ENCODE measurements at places on chromosomes 7 and 10.

GRCh38 chr10:96556003-96556402, 30.8 kb downstream of the TM9SF3 start:
- DNase-seq, result no peak

DNA sequence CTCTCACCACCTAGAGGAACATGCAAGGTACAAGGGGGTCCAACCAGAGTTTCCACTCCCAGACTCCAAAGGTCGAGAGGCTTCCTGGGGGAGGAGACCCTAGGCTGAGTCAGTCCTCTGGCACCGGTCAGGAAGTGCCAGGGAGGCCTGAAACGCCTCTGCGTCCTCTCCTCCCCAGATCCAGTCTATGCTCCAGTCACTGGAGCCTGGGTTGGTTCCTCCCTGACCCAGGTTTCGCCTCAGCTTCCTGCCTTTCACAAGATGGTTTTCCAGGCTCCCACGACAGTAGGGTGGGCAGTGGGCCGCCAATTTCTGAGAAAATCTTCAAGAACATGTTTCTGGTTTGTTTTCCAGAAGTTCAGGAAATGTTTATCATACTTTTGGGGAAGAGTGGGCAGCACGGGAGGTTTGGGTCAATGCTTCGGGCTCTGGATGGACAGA, 30.0 kb downstream of the DUSP5 start:
- DNase-seq, result no peak

DNA sequence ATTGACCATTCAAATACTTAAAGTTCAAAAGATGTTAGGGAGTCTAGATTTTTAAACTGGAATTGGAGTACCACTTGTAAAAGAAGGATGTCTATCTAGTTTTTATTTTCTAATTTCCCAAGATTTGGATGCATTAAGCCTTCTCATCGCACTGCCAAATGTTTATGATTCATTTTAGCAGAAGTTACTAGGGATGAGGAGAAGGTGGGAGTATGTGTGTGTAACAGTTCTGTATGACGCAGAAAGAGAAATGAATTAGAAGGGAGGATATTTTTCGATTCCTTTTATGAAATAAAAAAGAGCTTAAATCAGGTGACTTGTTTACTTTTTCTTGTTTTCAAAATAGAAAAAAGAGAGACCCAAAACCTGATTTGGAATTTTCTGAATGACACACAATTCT, 6.8 kb upstream of the SLK start:
- no peak for DNase-seq

DNA sequence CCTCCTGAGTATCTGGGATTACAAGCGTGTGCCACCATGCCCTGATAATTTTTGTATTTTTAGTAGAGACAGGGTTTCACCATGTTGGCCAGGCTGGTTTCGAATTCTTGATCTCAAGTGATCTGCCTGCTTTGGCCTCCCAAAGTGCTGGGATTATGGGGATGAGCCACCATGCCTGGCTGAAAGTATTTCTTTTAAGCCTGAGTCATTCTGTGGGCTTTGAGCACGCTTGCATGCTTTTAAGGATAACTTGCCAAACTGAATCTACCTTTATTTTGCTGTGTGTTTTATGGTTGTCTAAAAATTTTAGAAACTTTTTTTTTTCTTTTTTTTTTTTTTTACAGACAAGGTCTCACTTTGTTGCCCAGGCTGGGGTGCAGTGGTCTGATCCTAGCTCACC, 33.2 kb downstream of the CNNM2 start:
- DNase-seq, result no peak

DNA sequence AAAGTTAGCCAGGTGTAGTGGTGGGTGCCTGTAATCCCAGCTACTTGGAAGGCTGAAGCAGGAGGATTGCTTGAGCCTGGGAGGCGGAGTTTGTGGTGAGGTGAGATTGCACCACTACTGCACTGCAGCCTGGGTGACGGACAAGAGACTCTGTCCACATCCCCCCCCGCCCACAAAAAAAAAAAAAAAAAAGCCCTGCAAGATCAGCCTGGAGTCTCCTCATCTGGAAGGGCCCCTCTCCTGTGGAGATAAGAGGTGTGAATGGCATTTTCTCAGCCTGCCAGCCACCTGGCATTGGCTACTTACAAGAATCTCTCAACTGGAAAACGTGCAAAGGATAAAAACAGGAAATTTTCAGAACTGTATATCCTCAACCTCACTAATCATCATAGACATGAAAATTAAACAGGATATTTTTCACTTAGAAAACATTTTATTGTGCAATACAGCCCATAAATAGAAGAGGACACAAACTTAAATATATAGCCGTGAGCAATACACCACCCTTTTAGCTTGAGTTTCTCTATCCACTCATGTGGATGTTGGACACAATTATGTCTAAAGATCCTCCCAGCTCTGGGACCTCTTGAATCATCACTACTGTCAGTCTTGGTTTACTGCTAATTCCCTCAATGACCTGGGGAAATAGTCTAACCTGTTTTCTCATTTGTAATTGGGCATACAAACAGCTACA, 11.3 kb upstream of the TSPAN15 start:
- no peak for DNase-seq

DNA sequence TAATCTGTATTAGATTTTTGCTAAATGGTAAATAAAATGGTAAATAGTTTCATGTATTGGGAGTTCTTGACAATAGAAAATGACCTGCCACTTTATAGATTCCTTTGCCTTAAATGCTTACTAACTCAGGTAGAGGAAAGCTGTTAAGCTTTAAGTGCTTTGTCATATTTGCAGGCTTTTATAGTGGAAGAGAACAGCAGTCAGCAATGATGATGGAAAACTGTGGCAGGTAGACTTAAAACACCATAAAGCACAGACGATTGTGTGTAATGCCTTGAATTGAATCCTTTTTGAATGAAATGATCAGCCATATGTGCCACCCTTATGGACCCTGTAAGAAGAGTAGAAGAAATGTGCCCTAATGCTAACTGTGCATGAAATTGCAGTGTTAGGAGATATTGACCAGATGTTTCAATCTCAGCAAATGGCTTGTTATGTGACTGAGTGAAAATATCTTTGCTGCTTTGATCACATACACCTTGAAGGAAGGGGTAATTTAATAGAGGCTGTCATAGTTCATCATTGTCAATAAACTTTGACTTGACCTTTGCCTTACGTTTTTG, 230.4 kb downstream of the ADK start:
- no peak for DNase-seq

DNA sequence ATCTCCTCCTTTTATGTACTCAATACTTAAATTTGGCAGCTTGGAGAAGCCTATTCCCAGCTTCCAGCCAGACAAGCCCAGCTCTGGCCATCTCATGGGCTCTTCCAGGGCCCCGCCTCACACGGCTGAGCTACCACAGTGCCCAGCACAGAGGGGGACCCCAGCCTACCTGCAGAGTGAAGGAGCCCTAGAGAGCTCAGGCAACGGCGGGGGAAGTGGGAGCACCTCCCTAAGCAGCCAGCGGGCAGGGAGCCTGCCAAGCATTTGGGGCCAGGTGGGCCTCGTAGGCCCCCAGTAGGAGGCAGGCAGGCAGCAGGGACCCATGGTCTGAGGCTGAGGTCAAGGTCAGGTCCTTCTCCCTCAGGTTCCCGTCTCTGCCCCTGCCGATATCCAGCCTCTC, 29.1 kb upstream of the SMARCD3 start:
- no peak for DNase-seq

- DNase-seq, result no peak
These were observed 10.6 kb downstream of the ATP6V1F start for GRCh38 chr7:128873234-128873633.
